ENCODE measurements at places on chromosomes 12 and 14.

- no peak for DNase-seq
Measured at GRCh38 chr14:97584528-97584927, 787.3 kb downstream of the VRK1 start.

- no peak for DNase-seq
Measured at GRCh38 chr14:101473045-101473729, 88.1 kb upstream of the DIO3 start.

DNA sequence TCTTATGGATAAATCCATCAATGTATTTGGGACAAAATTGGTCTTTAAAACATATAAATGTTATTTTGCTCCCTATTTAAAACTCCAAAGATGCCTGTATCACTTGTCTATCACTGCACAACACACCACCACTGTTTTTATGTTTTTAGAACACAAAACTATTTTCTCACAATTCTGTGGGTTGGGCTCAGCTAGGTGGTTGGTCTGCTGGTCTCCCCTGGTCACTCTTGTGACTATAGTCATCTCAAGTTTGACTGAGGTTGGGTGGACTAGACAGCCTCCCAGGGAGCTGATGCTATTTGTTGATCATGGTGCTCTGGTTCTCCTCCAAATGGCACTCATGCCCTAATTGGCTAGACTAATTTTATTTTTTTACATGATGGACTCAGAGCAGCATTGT, 39.5 kb upstream of the NR1H4 start:
- no peak for DNase-seq

GRCh38 chr14:83559721-83560120, 1970.2 kb upstream of the FLRT2 start:
- DNase-seq = no peak

DNA sequence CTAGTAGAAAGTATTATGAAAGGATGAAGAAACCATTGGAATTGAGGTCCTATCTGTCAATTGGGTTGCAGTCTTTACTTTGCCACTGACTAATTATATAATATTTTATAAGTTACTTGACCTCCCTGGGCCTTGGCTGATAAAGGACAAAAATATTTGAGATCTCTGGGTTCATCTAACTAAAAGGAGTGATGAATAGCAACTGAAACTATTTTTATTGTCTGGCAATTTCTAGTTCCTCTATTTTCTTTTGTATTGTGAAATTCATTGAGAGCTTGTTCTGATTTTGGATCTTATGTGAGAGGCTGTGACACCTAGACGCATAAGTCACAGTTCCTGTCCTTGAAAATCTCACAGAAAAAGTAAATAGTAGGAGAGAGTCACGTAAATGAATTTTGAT, 415.7 kb upstream of the ATP2B1 start:
- no peak for DNase-seq

- DNase-seq = no peak
Measured at GRCh38 chr12:31687101-31687527, 27.6 kb downstream of the ETFBKMT start.

- no peak for DNase-seq
Measured at GRCh38 chr12:50555471-50555885, 50.7 kb downstream of the DIP2B start.

- DNase-seq = no peak
Measured at GRCh38 chr14:96958057-96958456, 160.9 kb downstream of the VRK1 start.

DNA sequence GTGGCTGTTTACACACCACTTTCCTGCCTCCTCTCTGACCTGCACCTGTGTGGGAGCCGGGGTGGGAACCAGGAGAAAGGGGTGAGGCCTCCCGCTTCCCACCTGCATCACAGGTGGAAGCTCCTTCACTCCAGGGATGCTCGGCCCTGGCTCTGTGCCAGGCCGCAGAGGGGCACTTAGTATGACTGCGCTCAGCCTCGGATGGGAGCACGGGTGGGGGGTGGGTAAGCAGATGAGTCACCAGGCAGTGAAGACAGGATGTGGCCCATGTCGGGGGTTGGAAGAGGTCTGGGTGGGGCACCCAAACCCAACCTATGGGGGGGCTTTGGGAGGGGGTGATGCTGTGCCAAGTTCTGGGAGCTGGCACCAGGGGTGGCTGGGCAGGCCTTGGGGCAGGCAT, 7.4 kb upstream of the CYP46A1 start:
- DNase-seq = no peak

DNA sequence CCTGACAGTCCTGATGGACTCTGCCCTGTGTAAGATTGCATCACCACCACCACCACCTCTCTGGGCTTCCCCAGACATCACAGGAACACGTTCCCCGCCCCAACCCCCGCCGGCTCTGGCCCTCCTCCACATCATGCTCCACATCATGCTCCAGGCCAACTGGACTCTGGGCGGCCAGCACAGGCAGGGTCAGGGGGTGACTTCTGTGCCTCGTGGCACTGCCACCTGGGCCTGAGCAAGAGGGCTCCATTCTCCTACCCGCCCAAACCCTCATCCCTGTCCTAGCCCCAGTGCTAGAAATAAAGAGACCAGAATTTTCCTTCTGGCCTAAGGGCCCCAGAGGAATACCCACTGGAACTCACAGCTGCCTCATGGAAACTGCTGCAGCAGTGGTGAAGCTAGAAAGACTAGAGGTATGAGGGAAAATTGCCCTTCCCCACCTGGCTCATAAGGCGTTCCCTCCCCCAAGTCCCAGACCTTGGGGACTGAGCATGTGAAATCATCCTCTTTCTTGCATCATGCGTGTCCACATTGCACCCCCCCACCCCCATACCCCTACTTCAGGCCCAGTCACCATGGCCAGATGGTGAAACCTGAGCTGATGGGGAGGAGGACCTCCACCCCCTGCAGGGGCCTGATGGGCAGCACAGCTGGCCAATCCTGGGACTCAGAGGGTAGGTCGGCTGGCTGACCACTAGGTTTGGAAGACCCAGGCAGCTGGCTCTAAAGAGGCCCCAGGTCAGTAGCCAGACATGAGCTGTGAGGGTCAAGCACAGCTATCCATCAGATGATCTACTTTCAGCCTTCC, at the start of gene INHBE:
TSS of gene INHBE (plus strand) at position 742 of the 808 bp plus-strand sequence. CDS start 230 bp downstream, outside the sequence.
- peak; percentile 53 for DNase-seq

- peak; percentile 42 for DNase-seq
Measured at GRCh38 chr12:93145086-93145485, 216.0 kb upstream of the EEA1 start.

DNA sequence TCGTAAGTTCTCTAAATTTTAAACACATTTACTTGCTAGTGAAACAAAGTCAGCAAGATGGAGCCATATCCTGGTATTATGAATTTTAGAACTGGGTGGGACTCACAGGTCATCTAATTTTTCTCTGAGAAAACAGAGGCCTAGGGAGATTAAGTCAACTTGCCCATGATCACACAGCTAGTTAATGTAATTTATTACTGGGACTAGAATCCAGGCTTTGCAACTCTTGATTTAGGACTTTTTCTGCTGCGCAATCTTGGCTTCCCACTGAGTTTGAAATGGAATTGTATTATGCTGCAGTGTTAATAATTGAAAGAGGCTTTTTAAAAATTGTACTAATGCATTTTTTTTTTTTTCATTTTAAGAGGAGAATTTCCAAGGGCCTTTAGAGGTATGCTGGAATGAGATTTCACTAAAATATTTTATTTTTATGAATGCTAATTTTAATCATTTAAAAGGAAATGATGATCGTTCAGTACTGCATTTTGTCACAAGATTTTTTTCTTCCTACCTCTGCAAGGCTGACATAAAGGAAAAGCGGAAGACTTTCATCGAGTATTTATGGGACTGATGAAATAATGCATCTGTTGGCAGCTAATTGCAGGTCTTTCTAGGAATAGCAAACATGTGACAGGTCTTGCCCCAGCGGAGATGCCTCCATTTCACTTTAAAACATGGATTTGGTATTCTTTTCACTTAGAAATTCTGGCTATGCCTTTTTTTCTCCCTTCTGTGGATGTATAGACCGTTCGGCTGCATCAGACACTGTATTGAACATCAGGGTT, 9.6 kb downstream of the CRADD start:
- DNase-seq = no peak

DNA sequence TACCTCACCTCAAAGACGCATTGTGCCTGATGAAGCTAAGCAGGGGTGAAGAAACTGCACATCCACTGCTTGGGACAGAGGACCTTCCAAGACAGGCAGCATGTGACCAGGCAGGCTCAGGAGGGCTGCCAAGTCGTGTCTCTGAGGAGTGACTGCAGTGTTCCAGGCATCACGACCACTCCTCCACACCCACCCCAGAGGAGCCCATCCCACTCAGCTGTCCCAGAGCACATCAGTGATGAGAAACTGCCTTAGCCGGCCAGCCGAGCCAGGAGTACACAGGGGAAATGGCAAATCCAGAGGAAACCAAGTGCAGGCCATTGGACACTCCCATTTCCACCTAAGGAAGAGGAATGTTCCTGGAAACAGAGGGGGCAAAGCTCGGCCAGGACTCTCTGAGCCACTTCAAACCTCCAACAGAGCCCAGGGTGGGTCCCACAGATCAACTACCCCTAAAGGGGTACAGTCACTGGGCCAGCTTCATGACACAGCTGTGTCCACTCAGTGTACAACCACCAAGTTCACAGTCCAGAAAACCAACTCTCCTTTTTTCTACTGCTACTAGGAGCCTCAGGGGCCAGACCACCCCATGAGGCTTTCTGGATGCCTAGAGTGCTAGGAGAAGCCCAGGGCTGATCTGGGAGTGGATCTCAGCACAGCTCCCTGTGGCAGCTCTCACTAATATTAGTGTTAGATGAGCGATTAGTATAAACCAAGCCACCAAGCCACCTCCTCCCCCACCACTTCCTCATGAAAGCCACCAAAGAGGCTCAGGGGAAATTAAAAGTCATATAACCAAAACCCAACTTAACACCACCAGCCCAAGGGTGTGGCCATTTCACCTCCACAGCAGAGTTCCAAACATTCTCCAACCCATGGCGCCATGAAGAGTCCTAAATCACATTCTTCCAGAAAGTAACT, 15.4 kb downstream of the PXN start:
- no peak for DNase-seq

Data from NCI-H1417 (cell line).